Activated naive CD8-positive, alpha-beta T cell treated with anti-CD3 and anti-CD28 coated beads, Interleukin-2, amount 10 ng/mL, durations not matched to agents 7 days and 5 days (primary cell): ENCODE measurements at places on chromosomes 16 and 17. TPM values are rescaled to one million over a fixed set of nuclear protein-coding genes. Genes with fewer than 3 reads are reported as not detected.
A peak's percentile ranks its signal among the peaks of the same experiment; 100 is the strongest.

The TBC1D3K gene
- total RNA-seq = not detected

DNA sequence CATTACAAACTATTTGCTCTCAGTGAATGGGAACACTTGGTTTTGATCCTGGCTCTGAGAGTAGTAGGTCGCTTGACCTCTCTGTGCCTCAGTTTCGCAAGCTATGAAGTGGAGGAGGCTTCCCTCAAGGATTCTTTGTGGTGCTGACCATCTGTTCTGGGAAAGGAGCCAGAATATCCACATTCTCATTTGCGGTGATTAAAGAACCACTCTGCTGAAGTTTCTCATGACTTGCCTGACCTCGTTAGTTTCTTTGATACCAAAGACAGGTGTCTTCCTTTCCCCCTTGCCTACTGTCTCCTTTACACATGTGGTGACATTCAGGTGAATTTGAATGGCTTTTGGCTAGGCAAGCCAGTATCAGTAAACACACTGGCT lies 116.0 kb downstream of the SNX29 start:
- no peaks in the 10 kb centered on the region for H3K36me3 ChIP-seq
- H3K4me1 ChIP-seq = peaks cover 23% of the 10 kb centered on the region
- H3K4me3 ChIP-seq = no peak overlapping the region
- H3K27ac ChIP-seq = no peak overlapping the region

- no peak for DNase-seq
- peaks cover 27% of the 10 kb centered on the region for H3K27me3 ChIP-seq
- H3K36me3 ChIP-seq = no peaks in the 10 kb centered on the region
Measured at GRCh38 chr16:56532714-56533113, 12.9 kb upstream of the BBS2 start.

DNA sequence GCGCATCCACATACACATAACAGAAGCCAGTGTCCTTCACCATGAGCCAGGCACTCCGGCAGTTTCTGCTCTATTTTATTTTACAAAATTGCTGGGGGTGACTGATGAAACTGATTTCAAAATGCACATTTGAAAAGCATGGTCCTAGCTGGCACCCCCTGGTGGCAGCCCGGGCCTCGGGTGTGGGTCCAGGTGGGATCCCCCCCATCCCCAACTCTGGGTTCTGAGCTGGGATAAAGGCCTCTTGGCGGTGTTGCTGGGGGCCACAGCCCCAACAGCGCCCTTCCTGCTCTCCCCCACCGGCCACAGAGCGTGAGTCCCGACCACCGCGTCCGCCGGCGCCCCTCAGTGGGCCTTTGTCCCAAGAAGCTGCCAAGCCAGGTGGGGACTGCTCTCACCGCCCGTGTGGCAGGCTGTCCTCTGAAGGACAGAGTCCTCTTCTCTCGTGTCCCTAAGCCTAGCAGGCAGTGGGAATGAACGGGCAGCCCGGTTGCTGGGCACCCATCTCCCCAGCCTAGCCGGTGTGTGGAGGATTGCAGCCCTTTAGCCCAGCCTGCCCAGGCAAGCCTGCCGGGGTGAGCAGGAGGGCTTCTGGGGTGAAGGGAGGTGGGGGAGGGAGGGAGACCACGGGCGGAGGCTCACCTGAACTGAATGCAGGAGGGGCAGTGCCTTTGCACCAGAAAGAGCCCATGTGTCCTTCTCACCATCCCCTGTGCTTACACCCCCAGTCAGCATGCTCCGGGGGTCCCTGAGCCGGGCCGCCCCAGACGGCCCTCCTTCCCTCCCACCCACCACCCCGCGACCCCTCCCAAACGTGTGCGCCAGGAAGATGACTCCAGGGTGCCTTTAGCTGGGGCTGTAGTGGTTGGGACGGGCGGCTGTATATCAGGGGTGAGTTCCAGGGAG lies 898 bp downstream of the SNAI3 start:
- peaks cover 5% of the 10 kb centered on the region for H3K36me3 ChIP-seq
- H3K27ac ChIP-seq = peak overlapping the region; percentile 73
- peak; percentile 81 for DNase-seq
- peak overlapping the region; percentile 86 for H3K4me3 ChIP-seq

DNA sequence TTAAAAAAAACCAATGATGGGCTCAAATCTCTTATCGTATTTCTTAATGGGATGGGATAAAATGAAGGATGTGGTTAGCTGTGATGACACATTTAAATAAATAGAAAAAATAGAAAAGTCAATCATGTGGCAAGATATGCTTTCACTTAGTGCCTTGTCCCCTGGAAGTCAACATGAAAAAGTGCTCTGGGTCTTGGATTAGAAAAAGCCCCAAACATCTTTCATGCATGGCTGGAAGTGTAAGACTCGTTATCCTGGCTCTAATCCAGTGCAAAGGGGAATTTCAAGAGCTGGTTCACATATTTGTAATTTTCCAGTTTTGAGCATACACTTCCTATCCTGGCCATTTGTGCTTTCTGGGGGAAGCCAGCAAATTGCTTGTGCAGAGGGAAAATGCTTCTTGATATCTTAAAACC lies 160.9 kb downstream of the MAP2K6 start:
- no peak overlapping the region for H3K27ac ChIP-seq
- no peaks in the 10 kb centered on the region for H3K36me3 ChIP-seq
- H3K4me3 ChIP-seq = no peak overlapping the region
- H3K4me1 ChIP-seq = peaks cover 4% of the 10 kb centered on the region
- peaks cover 8% of the 10 kb centered on the region for H3K27me3 ChIP-seq

The KRTAP4-3 gene
- not detected for total RNA-seq

GRCh38 chr16:68645494-68646388 lies 631 bp downstream of the CDH3 start:
- H3K4me3 ChIP-seq = peak overlapping the region; percentile 28
- no peaks in the 10 kb centered on the region for H3K36me3 ChIP-seq
- no peak overlapping the region for H3K27ac ChIP-seq
- peaks cover 9% of the 10 kb centered on the region for H3K4me1 ChIP-seq
- no peak for DNase-seq
- H3K27me3 ChIP-seq = peaks cover 64% of the 10 kb centered on the region

GRCh38 chr16:75075688-75076268 lies 40.8 kb downstream of the LDHD start:
- no peak for DNase-seq
- peaks cover 10% of the 10 kb centered on the region for H3K36me3 ChIP-seq
- H3K4me1 ChIP-seq = peaks cover 30% of the 10 kb centered on the region
- H3K27ac ChIP-seq = peak overlapping the region; percentile 93

The CD300LG gene
- not detected for total RNA-seq

DNA sequence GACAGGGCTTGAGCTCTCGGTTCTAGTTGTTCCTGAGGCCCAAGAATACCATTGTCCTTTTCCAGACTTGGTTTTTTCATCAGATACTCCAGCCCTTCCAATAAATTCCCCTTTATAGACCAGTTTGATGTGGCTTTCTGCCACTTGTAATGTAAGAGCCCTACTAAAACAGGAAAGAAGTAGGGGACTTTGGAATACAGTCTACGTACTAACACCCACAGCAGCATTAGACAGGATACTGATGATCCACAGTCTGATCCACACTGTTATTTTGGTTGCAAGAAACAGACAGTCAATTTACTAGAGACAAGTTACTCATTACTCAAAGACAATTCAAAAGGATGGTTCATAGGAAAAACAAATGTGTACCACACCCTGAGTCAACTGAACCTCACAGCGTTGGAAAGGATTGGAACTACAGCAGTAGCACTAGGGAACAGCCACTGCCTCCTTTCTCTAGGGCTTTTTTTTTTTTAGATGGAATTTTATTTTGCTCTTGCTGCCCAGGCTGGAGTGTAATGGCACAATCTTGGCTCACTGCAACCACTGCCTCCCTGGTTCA lies 45.9 kb upstream of the MED13 start:
- no peak overlapping the region for H3K27ac ChIP-seq
- DNase-seq = no peak
- no peaks in the 10 kb centered on the region for H3K36me3 ChIP-seq
- no peak overlapping the region for H3K4me3 ChIP-seq
- peaks cover 19% of the 10 kb centered on the region for H3K27me3 ChIP-seq

- peak overlapping the region; percentile 46 for H3K27ac ChIP-seq
- peaks cover 12% of the 10 kb centered on the region for H3K27me3 ChIP-seq
- DNase-seq = no peak
- H3K36me3 ChIP-seq = peaks cover 2% of the 10 kb centered on the region
- H3K4me3 ChIP-seq = no peak overlapping the region
- H3K4me1 ChIP-seq = peaks cover 5% of the 10 kb centered on the region
Measured at GRCh38 chr16:81429045-81429521, 15.5 kb upstream of the CMIP start.

DNA sequence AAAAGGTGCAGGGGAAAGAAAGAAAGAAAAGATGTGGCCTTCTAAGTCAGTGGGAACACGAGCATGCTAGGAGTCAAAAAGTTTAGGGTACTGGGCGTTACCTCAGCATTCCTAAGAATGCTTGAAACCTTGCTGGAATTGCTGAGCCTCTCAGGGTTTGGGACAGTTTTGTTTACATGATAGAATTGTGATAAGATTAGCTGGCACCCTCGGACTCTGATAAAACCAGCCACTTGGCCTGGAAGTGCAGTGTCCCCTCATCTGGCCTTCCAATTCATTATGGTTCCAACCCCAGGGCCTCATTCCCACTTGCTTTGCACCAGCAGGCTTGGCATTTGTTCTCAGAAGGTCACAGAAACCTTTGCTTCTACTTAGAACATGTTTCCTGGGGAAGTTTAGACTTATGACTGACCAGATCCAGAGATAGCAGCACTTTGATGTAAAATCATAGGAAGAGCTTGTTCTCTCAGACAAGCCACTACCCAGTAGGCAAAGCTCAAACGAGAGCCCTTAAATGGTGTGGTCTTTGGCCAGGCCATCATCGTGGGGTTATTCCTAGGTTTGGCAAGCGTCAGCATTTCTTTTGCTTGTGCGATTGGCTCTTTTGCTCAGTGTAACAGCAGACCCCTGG lies 8.0 kb downstream of the SGF29 start:
- DNase-seq = no peak
- H3K27me3 ChIP-seq = no peaks in the 10 kb centered on the region
- peaks cover 43% of the 10 kb centered on the region for H3K36me3 ChIP-seq
- H3K4me3 ChIP-seq = no peak overlapping the region
- H3K4me1 ChIP-seq = peaks cover 11% of the 10 kb centered on the region
- no peak overlapping the region for H3K27ac ChIP-seq

DNA sequence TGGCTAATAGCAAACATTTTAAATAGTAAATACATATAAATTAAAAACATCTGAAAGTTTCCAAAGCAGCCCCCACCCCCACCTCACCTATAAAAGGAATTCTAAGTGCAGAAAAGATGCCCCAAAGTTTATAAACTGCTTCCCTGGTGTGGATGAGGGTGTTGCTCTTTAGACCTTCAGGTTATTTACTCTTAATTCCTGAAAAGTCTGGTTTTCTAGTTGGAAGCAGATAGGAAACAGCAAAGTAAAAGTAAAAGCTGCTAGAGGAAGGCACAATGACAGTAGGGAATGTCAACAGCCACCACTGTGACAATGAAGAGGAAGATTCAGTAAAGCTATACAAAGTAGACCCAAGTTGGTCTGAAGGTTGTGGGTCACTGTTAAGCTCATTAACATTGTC lies 37.8 kb downstream of the SSH2 start:
- no peak overlapping the region for H3K4me3 ChIP-seq
- H3K36me3 ChIP-seq = peaks cover 23% of the 10 kb centered on the region
- peaks cover 12% of the 10 kb centered on the region for H3K4me1 ChIP-seq
- no peak for DNase-seq

The CIBAR2 gene
- total RNA-seq = not detected

The LYZL6 gene
- total RNA-seq = not detected

DNA sequence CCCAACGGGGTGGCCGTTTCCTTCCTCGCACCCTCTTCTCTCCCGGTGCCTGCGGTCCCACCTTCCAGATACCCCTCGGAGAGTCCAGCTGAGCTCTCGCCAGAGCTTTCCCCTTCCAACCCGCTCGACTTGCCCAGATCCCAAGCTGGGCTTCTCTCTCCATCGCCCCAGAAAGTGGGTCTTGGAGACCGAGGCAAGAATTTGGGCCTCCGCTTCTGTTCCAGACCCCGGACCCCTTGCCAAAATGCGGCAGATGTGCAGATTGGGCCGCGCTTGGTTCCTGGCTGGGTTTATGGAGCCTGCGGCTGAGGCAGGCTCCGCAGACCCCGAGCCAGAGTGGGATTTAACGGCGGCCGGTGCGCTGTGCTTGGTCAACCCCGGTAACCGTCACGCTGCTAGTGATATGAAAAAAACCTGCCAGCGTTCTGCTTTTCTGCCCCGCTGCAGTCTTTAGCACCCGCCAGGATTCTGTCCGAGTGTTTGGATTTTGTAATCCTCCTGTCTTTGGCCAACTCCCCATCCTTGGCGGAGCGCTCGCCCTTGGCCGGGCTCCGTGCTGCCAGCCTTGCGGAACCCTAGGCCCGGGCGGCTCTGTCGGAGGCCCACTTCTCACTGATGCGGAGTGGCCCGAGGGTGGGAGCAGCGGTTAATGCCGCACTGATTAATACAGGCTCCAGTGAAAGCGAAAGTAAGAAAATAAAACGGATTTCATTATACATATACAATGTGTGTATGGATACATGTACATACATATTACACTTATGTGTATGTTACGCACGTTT lies 754 bp upstream of the SLFN11 start:
- H3K27ac ChIP-seq = peak overlapping the region; percentile 95
- peaks cover 28% of the 10 kb centered on the region for H3K36me3 ChIP-seq
- H3K27me3 ChIP-seq = peaks cover 14% of the 10 kb centered on the region
- peaks cover 35% of the 10 kb centered on the region for H3K4me1 ChIP-seq
- H3K4me3 ChIP-seq = peak overlapping the region; percentile 94

DNA sequence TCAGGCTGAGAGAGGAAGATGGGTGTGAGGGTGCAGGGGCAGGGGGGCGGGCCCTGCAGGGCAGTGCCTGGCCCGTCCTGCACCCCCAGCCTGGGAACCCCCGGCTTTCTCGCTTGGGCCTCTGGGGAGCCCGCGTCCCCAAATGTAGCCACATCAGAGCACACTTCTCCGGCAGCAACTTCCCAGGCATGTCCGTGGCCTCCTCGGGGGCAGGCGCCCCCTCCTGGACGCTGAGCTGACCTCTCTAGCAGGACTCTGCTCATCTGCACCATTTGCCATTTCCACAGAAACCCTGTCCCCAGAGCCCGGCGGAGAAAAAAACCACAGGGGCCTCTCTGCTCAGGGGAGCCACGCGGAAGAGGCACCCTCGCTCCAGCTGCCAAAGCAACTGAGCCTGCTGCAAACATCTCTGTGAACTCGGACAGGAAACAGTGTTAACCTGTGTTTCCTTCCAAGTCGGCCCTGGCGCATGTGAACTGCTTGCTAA lies 63.4 kb downstream of the KLHDC4 start:
- H3K4me3 ChIP-seq = peak overlapping the region; percentile 37
- DNase-seq = peak; percentile 64
- peaks cover 11% of the 10 kb centered on the region for H3K36me3 ChIP-seq
- peak overlapping the region; percentile 82 for H3K27ac ChIP-seq
- peaks cover 29% of the 10 kb centered on the region for H3K4me1 ChIP-seq
